ENCODE measurements at places on chromosomes 7 and 10.

DNA sequence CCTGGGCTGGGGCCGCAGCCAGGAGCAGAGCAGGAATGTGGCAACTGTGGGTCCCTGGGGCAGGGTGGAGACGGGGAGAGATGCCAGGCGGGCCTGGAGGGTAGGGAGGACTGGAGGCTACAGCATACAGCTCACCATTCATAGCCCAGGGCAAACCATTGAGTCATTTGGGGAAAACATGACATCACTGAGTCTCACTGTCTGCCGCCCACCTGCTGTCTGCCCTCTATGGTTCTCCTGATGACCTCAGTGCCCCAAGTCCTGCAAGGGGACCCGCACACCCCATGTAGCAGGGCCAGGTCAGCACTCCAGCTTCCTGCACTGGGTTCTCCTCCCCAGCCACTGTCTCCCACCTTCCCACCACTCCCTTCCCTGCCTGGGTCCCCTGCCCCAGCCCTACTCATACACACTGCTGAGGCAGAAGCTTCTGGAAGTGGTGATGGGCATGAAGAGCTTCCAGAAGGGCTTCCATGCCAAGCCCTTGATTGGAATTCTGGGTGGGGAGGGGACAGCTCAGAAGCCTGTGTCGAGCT, 10.4 kb downstream of the CHST3 start:
- peak; percentile 75 for DNase-seq
- peaks cover 54% of the 10 kb centered on the region for H3K4me1 ChIP-seq
- H3K36me3 ChIP-seq, result peaks cover 4% of the 10 kb centered on the region
- no peak overlapping the region for H3K4me3 ChIP-seq
- no peaks in the 10 kb centered on the region for H3K27me3 ChIP-seq

DNA sequence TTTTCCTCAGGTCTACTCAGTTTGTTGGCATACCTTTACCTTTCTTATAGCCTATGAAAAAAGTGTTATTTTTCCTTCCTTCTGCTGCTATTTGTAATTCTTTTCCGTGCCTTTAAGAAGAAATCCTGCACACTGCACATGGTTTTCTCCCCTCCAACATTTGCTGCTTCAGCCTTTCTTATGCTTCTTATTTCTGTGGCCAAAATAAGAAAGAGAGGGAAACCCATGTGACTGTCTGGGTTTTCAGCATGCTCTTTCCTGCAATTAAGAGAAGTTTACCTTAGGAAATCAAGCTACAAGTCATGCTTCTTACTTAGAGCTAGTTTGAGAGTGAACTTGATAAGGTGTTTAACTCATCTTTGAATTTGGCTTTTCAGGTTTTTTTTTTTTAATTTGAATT, 11.0 kb downstream of the TBC1D12 start:
- H3K27ac ChIP-seq, result no peak overlapping the region
- H3K4me3 ChIP-seq, result no peak overlapping the region
- H3K4me1 ChIP-seq, result peaks cover 6% of the 10 kb centered on the region
- no peak for DNase-seq
- no peaks in the 10 kb centered on the region for H3K36me3 ChIP-seq

- H3K27me3 ChIP-seq, result peaks cover 19% of the 10 kb centered on the region
- H3K4me1 ChIP-seq, result no peaks in the 10 kb centered on the region
- no peak overlapping the region for H3K4me3 ChIP-seq
- no peak for DNase-seq
- H3K36me3 ChIP-seq, result no peaks in the 10 kb centered on the region
Measured at GRCh38 chr7:156989766-156990535, 20.5 kb downstream of the MNX1 start.

GRCh38 chr7:44366986-44367385, 41.6 kb upstream of the CAMK2B start:
- H3K36me3 ChIP-seq, result no peaks in the 10 kb centered on the region
- no peak for DNase-seq

DNA sequence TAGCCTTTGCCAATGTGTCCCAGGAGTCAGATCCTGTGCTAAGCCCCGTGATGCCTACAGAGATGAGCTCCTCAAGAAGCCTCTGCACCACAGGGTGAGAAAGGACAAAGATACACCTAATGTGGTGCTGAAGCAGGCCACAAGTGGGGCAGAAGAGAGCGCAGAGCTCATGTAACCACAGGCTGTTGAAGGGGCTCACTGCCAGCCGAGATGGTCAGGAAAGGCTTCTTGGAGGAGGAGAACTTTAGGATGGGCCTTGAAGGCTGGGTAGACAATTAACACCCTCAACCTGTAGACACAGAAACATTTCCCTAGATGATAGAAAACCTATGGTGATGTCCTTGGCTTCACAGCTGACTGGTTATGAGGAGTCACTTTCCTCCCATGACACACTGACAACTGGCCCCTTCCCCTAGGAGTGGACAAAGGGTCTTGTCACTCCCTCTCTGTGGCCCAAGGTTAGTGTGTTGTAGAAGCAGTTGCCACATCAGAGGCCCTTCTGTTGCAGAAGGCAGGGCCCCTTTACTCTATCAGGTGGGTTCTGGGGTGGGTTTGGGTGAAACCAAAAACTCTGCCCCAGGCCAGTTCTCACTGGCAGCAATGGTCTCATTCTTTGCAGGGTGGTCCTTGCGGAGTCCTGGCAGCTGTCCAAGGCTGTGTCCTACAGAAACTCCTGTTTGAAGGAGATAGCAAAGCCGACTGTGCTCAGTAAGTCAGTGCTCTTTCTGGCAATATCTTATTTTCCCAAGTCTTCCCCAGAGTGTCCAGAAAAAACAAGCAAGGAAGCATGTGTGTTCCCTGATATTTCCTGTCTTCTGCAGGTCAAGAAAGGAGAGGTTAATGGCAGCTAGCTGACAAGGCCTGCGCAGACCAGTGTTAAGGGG, 69.2 kb downstream of the MINDY4 start:
- no peak overlapping the region for H3K4me3 ChIP-seq
- H3K4me1 ChIP-seq, result peaks cover under 1% of the 10 kb centered on the region
- H3K27me3 ChIP-seq, result no peaks in the 10 kb centered on the region

DNA sequence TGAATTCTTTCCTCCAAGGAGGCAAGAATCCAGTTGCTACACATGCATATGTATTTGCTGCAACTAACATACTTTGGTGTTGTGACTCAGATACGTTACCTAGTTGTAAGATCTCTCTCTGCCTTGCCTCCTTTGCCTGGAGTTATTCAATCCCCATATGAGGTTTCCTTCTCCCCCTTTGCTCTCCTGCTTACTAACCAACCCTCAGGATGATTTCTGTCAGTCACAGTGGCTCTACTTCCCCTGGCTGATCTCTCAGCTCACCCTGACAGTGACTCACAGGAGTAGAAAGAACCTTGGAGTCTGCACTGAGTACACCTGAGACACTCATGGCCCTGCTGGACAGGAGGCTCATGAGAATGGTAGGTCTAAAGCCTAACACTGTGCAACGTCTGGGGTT, 92.0 kb downstream of the TMEM106B start:
- no peak overlapping the region for H3K4me3 ChIP-seq
- no peak overlapping the region for H3K27ac ChIP-seq
- DNase-seq, result no peak
- H3K27me3 ChIP-seq, result no peaks in the 10 kb centered on the region
- no peaks in the 10 kb centered on the region for H3K36me3 ChIP-seq
- no peaks in the 10 kb centered on the region for H3K4me1 ChIP-seq

DNA sequence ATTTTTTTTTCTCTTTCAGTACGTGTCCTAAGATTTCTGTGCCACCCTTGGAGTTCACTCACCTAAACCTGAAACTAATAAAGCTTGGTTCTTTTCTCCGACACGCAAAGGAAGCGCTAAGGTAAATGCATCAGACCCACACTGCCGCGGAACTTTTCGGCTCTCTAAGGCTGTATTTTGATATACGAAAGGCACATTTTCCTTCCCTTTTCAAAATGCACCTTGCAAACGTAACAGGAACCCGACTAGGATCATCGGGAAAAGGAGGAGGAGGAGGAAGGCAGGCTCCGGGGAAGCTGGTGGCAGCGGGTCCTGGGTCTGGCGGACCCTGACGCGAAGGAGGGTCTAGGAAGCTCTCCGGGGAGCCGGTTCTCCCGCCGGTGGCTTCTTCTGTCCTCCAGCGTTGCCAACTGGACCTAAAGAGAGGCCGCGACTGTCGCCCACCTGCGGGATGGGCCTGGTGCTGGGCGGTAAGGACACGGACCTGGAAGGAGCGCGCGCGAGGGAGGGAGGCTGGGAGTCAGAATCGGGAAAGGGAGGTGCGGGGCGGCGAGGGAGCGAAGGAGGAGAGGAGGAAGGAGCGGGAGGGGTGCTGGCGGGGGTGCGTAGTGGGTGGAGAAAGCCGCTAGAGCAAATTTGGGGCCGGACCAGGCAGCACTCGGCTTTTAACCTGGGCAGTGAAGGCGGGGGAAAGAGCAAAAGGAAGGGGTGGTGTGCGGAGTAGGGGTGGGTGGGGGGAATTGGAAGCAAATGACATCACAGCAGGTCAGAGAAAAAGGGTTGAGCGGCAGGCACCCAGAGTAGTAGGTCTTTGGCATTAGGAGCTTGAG, at the start of gene CFTR:
CFTR (plus strand) TSS at position 801 of the 830 bp plus-strand sequence. CDS start 70 bp downstream, outside the sequence.
- peak within 1 kb of the TSS; percentile 79 for H3K4me3 ChIP-seq
- no peaks in the 10 kb centered on the region for H3K36me3 ChIP-seq
- H3K27me3 ChIP-seq, result no peaks in the 10 kb centered on the region
- no peak within 1 kb of the TSS for H3K27ac ChIP-seq

DNA sequence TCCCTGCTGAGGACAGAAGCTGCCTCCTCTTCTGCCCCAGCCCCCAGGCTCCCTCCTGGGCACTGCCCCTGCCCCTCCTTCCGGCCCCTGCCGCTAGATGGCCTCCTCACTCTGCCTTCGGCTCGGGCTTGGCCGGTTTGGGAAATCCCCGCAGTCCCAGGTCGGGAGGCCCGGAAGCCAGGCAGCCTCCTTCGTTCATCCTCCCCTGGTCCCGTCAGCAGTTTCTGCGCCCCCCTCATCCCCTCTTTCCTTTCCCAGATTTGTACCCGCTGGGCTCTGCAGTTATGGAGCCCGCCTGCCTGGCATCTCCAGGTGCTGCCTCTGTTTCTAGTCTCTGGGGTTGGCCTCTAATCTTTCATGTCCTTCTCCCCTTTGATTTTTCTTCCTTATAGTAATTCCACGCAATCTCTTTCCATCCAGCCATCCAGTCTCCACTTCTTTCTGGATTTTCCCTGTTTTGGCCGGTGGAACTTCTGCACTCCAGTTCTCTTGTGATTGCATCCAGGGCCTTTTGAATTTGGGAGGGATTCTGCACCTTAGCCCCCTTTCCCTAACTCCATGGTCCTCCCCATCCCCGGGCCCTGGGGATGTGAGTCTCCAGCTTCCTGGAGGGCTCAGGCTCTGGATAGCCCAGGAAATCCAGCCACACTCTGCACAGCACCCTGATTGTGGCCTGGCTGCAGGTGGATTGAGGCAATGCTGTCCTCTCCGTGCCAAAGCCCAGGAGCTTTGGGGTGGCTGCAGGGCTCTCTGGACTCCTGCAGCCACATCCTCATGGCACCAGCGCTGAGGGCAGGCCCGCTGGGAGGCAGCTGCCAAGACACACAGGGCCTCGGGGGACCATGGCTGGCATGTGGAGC, 3.3 kb upstream of the SHH start:
- no peak overlapping the region for H3K27ac ChIP-seq
- DNase-seq, result peak; percentile 48
- H3K4me1 ChIP-seq, result peaks cover 26% of the 10 kb centered on the region
- H3K36me3 ChIP-seq, result no peaks in the 10 kb centered on the region
- no peak overlapping the region for H3K4me3 ChIP-seq

DNA sequence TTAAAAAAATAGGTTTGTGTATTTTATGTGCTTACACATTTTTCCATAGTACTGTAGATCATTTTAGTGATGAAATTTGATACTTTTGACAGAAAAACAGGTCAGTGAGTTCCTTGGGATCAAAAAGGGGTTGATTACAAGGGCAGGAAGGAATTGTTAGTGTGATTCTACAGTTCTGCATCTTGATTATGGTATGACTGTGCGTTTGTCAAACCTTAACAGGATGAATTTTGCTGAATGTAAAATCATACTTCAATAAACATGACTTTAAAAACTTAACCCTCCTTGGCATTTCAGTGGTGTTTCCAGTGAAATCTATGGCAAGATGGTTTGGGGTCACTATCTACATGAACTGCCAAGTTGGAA, 35.6 kb upstream of the TOMM7 start:
- H3K27ac ChIP-seq, result peak overlapping the region; percentile 65
- H3K4me1 ChIP-seq, result peaks cover 6% of the 10 kb centered on the region
- peak overlapping the region; percentile 10 for H3K4me3 ChIP-seq
- peaks cover 36% of the 10 kb centered on the region for H3K36me3 ChIP-seq
- no peak for DNase-seq
- no peaks in the 10 kb centered on the region for H3K27me3 ChIP-seq

DNA sequence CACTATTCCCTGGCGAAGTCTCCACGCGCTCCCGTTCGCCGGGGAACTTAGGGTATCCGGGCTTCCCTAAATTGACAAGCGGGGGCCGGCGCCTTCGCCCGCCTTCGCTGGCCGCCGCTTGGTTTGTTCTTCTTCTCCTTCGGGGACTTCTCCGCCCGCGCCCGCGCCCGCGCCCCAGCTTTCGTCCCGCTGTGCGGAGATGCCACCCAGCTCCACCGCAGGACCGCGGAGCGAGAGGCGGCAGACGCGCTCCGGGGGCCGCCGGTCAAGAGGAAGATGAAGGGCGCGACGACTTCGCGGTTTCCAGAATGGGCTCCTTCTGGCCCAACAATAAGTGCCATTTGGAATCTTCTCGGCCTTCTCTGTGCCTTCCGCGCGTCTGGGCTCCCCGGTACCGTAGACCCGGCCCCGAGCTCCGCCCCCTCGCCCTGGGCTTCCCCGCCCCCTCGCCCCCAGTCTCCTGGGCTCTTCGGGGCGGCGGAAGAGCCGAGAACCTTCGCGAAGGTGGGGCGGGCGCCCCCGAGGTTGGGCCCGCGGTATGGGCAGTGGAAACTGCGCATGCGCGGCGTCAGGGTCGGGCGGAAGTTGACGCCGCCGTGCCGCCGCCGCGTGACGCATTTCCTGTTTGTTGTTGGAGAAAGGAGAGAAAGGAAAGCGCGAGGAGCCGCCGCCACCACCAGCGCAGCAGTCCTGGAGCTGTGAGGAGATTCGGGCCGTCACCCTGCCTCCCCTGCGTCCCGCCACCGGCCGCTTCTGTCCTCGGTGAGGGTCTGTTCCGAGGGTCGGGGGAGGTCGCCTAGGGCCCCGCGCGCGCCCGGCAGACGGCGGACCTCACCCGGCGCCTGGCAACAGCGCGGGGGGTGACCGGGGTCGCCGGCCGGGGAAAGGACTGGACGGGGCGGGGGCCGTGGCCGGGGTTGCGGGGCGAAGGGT, at the start of gene DNAJB6:
DNAJB6 (plus strand) TSS at position 622 of the 933 bp plus-strand sequence. CDS start 21,569 bp downstream, outside the sequence.
- peaks cover 20% of the 10 kb centered on the region for H3K4me1 ChIP-seq
- no peaks in the 10 kb centered on the region for H3K27me3 ChIP-seq
- DNase-seq, result peak; percentile 92
- H3K27ac ChIP-seq, result peak within 1 kb of the TSS; percentile 92

- no peaks in the 10 kb centered on the region for H3K36me3 ChIP-seq
- H3K27ac ChIP-seq, result no peak overlapping the region
- peaks cover 31% of the 10 kb centered on the region for H3K4me1 ChIP-seq
Measured at GRCh38 chr7:923108-924041, 31.1 kb downstream of the ADAP1 start.

DNA sequence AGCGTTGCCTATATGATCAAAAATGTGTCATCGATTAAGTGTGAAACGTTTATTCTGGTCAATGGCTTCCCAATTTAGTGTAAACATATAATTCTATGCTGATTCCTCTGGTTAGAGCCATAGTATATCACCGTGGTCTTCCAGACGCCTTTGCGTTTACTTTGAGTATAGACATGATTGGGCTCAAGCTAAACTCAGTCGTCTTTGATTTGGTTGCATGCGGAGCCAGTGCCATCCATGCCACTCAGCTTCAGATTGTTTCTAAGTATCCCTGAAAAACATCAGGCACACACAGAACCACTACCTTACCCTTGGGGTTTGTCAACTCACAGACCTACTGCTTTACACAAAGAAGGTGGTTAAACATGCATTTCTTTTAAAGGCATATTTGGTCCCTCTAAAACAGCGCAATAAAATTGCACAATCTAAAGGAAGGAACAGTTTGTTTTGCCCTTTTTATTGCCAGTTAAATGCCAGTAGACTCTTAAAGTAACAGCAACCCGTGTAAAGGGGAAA, 273.6 kb upstream of the KLF6 start:
- no peak overlapping the region for H3K4me3 ChIP-seq
- no peaks in the 10 kb centered on the region for H3K36me3 ChIP-seq
- H3K27me3 ChIP-seq, result no peaks in the 10 kb centered on the region
- no peak for DNase-seq

Measured in mesenchymal stem cell (in vitro differentiated cells and primary cell).